Esophagus mucosa (tissue), 1 donor: ENCODE measurements at places on chromosomes 3 and 15. TPM values are rescaled to one million over a fixed set of nuclear protein-coding genes. Genes with fewer than 3 reads are reported as not detected.

DNA sequence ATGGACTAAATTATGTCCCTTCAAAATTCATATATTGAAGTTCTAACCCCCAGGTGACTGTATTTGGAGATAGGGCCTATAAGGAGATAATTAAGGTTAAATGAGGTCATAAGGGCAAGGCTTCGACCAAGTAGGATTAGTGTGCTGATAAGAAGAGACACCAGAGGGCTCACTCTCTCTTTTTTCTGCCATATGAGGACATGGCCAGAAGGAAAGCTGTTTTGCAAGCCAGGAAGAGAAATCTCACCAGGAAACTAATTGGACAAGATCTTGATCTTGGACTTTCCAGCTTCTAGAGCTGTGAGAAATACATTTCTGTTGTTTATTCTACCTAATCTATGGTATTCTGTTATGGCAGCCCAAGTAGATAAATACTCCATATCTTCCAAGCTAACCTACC, 503.6 kb upstream of the NAALADL2 start:
- ATAC-seq: no peak

The ACOX2 gene
- total RNA-seq: 14.3 TPM

The APPL1 gene
- total RNA-seq: 33.0 TPM

GRCh38 chr15:61047783-61048182, 181.3 kb downstream of the RORA start:
- ATAC-seq: no peak

DNA sequence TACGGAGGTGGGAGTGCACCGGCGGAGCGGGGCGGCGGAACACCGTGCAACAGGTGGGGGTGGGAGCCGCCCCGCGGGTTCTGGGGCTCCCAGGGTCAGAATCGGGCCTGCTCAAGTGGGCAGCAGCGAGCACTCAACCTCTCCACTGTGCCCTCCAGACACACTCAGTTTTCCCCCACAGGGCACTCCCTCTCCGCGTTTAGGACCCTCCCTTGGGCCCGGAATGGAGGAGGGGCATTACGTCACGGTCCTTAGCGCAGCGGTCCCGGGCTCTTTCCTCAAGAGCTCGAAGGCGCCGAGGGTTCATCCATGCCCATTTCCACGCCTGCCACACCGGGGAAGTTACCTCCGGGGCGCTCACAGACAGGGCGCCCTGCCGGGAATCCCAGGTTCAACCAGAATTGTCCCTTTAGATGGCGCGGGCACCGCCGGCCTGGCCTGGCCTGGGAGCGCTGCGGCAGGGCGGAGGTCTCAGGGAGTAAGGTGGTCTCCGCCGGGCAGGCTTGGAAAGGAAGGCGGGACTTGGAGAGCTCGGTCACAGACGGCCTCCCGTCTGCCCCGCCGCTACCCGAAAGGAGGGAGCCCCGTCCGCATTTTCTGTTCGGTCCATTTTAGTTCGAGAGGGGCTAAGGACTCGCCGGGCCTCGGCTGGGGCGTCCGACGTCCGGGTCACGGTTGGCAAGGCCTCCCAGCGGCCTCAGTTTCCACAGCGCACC, 5.1 kb downstream of the RNU6-1 start:
- ATAC-seq: no peak

GRCh38 chr3:149523512-149524299, 49.2 kb downstream of the TM4SF4 start:
- no peak for ATAC-seq

The SSUH2 gene
- 0.36 TPM for total RNA-seq

- ATAC-seq: no peak
These were observed 83.5 kb upstream of the CFAP20DC start for GRCh38 chr3:59133311-59133710.

DNA sequence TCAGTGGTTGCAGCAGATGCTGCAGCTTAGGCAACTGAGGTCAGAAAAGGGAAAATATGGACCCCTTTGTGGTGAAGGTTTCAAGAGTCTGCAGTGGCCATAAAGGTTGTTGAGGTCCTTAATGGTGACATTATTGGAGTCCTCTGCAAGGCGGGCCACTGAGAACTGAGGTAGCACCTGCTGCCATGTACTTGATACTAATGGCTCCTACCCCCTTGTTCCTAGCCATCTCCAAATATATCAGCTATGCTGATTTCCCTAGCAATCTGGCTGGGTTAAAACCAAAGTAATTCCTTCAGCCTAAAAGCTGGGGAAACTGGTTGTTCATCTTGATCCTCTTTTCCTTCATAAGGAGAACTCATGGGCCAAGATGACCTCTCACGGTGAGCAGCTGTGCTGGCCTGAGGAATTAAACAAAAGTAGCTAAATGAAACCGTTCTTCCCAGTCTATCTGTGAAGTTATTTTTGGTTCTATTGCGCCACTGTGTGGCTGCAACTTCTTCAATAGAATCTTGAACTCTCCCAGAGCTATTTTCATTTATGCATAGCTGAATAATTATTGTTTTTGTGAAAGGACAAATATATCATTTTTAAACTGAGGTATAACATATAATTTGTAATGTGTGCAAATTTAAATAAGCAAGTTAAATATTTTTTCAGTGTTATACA, 76.1 kb upstream of the PLSCR4 start:
- no peak for ATAC-seq

DNA sequence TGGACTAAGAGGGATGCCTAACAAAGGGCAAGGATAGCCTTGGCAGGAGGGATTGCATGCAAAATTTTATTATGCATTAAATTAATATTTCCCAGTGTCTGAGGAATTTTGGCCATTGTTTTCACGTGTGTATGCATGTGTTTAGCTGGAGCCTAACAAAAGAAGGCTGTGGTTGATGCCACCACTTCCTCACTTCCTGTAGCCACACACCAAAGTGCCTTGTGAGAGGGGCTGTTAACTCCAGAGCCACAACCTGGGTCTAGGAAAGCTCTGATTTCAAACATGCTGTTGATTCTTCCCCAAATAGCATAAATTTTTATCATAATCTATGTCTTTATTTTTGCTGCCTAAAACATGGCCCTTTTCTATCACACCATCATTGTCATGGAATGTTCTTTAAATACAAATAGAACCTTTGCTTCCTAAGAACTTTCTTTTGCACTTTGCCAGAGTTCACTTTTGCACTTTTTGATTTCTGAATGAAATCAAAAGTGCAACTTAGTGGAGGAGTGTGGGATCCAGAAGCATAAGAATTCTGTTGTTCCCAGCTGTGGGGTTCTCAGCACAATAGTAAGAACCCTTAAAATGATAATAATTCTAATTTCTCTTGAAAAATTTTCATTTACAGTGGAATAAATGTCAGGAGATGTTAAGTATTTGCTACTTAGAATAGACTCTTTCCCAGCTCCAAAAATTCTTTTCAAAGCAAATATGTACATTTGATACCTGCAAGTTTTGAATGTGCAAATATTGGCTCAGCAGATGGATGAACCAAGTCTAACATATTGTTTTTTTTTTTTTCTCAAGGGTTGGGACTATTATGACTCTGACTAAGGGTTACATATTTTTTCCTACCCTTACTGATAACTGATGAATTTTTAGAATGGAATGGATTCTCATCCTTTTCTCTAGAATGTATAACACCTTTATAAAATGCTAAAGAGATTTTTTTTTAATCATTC, 35.6 kb upstream of the SPTSSB start:
- no peak for ATAC-seq

DNA sequence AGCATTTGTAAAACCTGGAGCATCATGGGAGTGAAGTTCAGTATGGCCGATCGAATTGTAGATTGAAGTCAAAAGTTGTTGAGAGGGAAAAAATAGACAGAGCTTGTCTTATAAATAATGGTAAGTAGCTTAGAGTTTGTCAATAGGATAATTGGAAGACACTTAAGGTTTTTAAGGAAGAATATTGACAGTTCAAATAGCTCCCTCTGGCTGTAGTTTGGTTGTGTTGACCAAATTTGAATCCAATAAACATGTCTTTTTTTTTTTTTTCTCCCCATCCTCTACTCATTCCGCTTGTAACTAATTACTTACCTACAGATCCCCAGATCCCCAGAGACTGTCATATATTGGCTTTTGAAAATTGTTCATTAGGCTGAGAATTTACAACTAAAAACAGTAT, 677.0 kb downstream of the AGBL1 start:
- ATAC-seq: no peak

GRCh38 chr15:52113708-52114107, 1.1 kb upstream of the BCL2L10 start:
- ATAC-seq: no peak

- ATAC-seq: no peak
These were observed 1.1 kb upstream of the RNU6-1 start for GRCh38 chr15:67840749-67841512.

- ATAC-seq: no peak
These were observed 166.8 kb downstream of the THSD4 start for GRCh38 chr15:71282076-71282475.

GRCh38 chr15:88908123-88908522, 5.1 kb downstream of the MFGE8 start:
- ATAC-seq: no peak

- no peak for ATAC-seq
These were observed 83.5 kb downstream of the FOXB1 start for GRCh38 chr15:60087561-60087960.

The HIGD2B gene
- total RNA-seq: not detected

The HACD2 gene
- total RNA-seq: 20.3 TPM

DNA sequence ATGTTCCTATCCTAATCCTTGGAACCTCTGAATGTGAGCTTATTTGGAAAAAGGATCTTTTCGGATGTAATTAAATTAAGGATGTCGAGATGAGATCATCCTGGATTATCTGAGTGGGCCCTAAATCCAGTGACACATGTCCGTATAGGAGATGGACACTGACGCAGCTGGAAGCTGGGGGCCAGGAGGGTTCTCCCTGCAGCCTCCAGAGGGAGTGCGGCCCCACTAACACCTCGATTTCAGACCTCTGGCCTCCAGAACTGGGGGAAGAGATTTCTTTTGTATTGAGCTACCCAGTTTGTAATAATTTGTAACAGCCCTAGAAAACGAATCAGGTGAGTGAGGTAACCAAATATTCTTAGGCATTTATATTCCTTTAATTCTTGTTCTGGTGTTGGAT, 2.5 kb downstream of the DNAJB8 start:
- ATAC-seq: no peak

The KCNMB3 gene
- total RNA-seq: 0.68 TPM

The EPM2AIP1 gene
- total RNA-seq: 8.5 TPM

The SAMMSON gene
- not detected for total RNA-seq

GRCh38 chr3:73258057-73258456, 196.6 kb downstream of the EBLN2 start:
- no peak for ATAC-seq

The ISLR gene
- 2.2 TPM for total RNA-seq

GRCh38 chr15:100903168-100903554, 16.0 kb upstream of the LRRK1 start:
- no peak for ATAC-seq

- ATAC-seq: peak; percentile 36
These were observed 991 bp downstream of the SOX2 start for GRCh38 chr3:181712553-181713279.
